Kidney tubule cell (primary cell): ENCODE measurements at places on chromosomes 3 and 15.
A peak's percentile ranks its signal among the peaks of the same experiment; 100 is the strongest.

DNA sequence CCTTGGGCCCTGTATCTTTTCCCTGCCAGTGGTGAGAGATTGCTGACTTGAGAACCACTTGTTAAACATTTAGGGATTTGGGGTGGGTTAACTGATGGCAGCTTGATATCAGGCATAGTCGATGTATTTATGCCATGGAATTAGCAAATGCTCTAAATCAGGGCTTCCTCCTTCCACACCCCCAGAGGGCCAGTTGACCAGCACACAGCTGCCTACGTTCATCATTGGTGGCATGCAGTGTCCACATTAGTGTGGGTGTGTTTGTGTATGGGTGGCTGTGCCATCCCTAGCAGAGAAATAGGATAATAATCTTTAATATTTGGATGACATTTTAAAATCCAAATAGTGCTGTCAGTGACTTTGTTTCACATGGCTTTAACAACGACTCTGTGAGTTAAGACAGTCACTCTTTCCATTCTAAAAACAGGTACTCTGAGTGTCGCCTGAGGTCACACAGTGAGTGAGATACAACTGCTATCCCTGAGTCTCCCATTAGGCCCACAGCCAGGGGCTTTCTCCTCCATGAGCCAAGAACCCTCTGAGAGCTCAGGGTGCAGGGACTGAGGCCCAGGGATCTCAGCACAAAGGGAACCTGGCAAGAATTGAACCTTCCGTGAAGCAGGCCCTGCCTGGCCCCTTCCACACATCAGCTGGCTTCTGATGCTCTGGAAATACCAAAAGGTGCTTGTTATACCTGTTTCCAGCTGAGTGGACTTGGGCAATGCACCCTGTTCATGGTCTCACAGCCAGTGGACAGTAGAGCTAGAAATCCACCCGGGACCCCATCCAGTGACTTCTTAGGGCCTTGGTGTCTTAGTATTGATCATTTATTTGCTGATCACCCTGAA, 4.3 kb upstream of the LTF start:
- DNase-seq, result no peak

GRCh38 chr15:29149738-29150075, 119.9 kb downstream of the NSMCE3 start:
- no peak for DNase-seq

DNA sequence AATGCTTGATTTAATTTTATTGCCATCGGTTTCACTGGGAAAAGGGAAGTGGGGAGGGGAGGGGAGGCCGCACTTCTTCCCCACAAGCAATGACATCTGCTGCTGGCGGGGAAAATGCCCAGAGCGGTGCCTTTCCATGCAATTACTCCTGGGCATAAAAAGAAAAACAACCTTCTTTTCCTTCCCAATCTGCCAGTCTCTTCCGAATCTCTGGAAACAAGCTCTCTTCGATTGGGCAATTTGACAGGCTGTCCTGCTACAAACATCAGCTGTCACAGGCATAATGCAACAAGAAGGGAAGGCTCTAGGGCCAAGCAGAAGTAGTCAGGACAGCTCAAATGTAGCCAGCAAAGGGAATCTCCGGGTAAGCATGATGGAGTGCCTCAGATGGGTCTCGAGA, 93.4 kb upstream of the STRIT1 start:
- no peak for DNase-seq

GRCh38 chr3:121624147-121624899, 31.1 kb downstream of the FBXO40 start:
- DNase-seq, result no peak

DNA sequence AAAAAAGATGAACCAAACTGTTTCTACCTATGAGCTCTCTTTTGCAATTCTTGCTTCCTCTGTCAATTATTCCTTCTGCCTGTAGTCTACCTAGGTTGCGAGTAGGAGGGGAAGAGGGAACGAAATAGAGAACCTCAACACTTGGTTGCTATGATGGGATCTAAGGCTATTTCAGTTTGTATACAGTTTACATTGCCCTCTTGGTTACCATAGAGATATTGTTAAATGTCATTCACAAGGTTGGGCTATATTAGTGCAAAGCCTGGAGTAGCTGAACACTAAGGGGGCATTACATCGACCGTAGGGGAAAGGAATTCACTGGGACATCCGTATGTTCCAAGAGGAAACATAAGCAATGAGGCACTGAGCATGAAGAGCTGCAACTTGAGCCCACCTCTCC, 276.9 kb downstream of the GBE1 start:
- peak; percentile 5 for DNase-seq
